ENCODE measurements at places on chromosomes 7 and 10. TPM values are rescaled to one million over a fixed set of nuclear protein-coding genes. Genes with fewer than 3 reads are reported as not detected.

The SKIDA1 gene
- 2.0 TPM for total RNA-seq

DNA sequence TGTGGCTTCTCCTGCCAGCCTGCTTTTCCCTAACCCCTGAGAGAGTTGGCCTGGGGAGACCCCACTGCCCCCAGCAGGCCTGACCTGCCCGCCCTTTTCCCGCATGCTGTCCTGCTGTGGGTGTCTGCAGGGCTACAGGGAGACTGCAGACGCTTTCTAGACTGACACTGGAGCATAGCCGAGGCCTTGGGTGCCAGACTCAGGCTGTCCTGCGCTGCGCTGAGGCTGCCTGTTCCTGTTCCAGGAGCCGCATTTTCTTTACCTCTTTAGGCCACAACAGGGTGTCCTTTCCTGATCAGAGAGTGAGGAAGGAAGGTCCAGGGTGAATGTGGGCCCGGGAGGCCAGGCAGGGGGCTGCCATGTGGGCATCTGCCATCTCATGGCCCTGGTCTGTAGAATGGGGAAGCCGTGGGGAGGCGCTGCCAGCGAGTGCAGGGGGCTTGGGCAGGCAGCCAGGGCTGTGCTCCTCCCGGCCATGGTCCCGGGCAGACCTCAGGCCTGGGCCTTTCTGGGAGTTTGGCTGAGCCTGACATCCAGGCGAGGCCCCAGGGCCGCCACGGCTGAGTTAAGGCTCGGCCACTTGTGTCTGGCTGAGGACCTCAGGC lies 3.6 kb downstream of the PWWP2B start:
- DNase-seq = no peak

DNA sequence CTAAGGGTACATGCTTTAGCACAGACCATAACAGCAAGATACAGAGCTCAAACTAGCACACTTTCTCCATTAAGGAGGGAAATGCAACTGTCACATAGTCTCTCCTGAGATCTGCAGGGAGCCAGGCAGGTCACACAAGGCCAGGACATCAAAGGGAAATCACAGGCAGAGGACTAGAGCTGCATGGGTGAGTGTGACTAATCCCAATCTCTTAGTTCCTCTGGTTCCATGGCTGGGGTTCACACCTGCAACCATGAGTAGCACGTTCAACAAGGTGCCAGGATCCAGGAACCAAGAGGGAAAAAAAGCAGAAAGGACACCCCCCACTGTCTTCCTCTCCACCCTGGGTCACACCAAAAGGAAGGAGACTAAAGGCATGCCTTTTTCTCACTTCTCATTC lies 296.5 kb upstream of the STEAP1 start:
- DNase-seq = no peak

- DNase-seq = no peak
Measured at GRCh38 chr10:8088504-8088903, 34.0 kb downstream of the GATA3 start.

DNA sequence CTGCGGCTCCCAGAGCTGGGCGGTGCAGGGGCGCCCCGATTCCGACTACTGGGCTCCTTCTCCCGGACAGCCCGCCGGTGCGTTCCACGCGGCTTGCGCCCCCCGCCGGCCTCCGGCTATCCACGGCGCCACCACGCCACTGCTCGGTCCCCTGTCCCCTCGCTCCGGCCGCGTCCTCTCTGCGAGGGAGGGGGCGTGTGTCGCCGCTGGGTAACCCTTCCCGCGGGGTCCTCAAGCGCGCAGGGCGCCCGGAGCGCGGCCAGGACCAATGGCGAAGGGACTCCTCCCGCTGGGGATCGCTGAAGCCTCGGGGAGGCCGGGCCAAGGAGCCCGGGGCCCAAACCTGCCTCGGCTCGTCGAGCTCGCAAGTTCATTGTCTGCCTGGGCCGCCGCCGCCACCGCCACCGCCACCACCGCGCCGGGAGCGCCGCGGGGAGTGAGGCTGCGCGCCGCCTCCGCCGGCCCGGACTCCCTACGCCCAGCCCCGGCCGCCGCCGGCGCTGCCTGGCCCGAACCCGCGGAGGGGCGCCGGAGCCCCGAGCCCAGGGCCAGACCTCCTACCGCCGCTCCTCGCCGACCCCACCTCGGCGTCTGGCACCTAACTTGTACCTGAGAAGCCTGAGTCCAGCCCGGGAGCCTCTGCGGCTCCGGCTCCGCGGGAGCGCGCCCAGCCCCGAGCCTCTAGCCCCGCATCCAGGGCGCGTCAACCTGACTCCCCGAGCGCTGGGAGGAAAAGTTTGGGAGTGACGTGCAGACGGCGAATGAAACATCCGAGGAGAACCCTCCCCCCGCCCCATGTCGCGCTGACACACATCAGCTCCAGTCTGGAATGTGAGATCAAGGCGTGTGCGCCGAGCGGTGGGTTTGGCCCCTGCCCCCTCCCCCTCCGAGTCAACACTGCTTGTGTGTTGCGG lies at the start of gene CHST15:
TSS of gene CHST15 (minus strand) at position 739 of the 914 bp plus-strand sequence. CDS start 47,386 bp downstream, outside the sequence.
- DNase-seq = no peak

All from tibial nerve (tissue), 4 donors.